Esophagus mucosa (tissue), 1 donor: ENCODE measurements at places on chromosomes 5 and 9.

DNA sequence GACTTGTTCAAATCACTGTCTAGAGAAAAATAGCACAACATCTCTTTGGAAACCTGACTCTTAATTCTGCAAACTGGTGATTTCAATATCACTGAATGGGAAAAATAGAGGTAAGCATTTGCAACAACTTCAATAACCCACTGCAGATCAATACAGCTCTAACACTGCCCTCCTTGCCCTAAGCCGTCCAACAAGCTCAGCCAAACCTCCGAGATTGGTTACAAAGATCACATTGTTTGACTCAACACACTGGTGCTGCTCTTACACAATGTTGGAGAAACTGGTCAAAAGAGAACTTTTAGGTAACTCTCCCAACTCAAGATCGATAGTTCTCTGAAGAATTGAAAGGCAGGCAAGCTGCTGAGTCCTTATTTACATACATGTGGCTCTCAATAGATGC, 150.4 kb downstream of the SPOCK1 start:
- ATAC-seq, result no peak

DNA sequence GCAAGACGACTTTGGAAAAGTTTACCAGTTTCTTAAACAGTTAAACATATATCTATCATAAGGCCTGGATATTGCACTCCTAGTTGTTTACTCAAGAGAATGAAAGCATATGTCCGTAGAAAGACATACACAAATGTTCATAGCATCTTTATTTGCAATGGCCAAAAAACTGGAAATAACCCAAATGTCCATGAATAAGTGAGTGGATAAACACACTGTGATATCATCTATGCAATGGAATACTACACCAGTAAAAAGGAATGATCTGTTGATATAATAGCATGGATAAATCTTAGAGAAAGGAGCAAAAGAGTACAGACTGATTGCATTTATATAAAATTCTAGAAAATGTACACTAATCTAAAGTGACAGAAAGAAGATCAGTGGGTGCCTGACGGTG, 28.0 kb upstream of the VCAN start:
- ATAC-seq, result no peak

- no peak for ATAC-seq
These were observed 2.9 kb upstream of the ISCA1 start for GRCh38 chr9:86285261-86285660.

GRCh38 chr5:62256161-62257019, 49.6 kb upstream of the KIF2A start:
- ATAC-seq, result peak; percentile 55

GRCh38 chr5:111859533-111860270, 102.7 kb upstream of the NREP start:
- peak; percentile 43 for ATAC-seq

GRCh38 chr5:54159153-54159892, 151.1 kb downstream of the ARL15 start:
- ATAC-seq, result no peak

DNA sequence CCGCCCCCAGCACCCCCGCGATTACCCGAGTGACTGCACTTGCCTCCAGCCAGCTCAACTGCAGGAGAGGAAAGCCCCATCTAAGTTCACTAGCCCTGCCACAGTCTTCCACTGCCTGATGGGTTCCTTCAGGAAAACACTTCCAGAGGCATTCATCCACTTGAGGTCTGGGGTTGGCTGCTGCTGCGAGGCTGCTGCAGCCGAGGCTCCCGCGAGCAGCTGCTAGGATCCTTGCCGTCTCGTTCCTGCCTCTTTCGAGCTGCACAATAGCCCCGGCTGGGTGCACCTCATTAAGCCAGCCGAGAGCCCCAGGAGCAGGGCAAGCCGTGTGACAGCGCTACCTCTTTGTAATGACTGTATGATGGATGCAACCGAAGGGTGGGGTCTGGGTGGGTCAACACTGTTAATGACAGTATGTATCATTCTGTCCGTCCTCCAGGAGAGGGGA, 24.2 kb upstream of the ELAVL2 start:
- no peak for ATAC-seq

DNA sequence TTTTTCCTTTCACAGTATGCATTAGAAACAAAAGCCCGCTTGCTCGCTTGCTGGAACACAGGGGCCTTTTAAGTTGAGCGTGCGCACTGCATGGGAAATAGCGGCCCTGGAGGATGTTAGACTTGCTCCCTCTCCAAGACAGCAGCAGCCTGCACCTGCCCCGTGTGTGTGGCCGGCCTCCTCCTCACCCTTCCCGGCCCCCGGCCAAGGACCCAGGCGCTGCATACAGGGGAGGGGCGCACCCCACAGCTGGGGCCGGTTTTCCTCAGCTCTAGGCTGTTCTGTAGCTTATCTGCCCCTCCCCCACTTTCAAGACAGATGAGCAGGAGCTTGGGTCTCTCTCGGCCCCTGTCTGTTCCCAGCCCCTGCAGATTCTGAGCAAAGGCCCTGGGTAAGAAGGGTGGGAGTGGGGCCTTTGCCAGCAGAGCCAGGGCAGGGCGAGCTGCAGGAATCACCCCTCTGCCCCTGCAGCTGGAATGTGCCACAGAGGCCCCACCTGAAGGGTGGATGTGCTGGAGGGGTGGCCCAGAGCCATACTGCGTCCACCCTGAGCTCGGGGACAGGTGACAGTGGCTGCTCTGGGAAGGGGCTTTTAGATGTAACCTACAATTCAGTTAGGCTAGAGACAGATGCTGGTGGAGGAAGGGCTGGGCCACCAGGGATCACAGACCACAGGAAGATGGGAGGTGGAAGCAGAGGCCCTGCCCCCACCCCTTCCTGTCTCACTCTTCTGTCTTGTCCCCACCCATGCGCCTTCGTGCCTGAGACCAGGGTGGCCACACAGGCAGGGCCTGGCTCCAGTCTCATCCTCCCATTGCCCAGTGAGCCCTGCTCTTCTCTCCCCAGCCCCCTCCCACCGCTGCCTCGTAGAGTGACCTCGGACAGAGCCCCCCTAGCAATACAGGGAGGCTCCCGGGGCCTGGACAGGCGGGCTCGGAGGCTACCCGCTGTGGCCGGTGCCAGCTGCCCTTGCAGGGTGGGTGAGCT, 132.4 kb downstream of the DAB2IP start:
- no peak for ATAC-seq
